Stimulated activated CD4-positive, alpha-beta T cell treated with anti-CD3 and anti-CD28 coated beads, Interleukin-15, amount 100 ng/mL, for 48 hours (primary cell): ENCODE measurements at places on chromosomes 1 and 21.

- no peak for DNase-seq
Measured at GRCh38 chr1:116697548-116698243, 30.2 kb upstream of the IGSF3 start.

DNA sequence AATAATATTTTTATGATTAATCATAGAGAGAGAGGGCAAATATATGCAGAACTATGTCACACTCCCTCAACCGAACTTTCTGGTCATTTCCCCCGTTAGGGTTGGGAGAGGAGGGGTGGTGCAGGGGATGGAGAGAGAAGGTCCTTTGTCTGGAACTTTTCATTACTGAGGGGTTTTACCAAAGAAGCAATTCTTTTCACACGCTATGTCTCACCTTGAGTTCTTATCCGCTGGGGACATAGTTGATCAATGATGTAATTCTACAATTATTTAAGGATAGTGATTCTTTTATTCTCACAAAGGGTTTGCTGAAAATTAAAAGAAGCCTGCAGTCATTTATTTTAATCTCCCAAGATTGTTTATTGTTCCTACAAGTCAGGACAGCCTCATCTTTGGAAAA is 98.3 kb upstream of the RUNX1 start:
- DNase-seq = no peak

- DNase-seq = no peak
Measured at GRCh38 chr1:202221911-202222909, 28.6 kb downstream of the LGR6 start.

DNA sequence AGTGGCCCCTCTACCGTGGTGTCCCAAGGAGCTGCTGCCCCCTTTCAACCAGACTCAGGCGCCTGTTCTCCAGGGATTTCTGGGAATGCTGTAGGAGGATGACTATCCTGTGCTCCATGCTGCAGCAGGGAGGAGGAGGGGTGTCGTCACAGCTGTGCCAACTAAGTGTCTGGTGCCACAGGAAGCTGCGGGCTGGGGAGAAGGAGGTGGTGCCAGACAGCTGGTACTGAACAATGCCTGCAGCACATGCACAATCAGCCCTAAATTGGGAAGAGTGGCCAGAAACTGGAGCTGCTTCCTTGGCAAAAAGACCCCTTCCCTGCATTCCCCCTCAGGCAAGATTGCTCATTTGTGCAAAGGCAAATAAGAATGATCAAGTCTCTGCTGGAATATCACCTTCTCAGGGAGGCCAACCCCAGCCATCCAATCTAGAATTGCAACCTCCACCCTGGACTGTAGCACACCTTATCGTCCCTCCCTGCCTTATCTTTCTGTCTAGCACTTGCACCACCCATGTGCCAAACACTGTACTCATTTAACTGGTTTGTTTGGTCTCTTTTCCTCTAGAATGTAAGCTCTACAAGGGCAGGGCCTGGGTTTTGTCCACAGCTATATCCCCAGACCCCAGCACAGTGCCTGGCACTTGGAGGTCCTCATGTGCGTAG is 33.3 kb downstream of the LAMB3 start:
- no peak for DNase-seq

- no peak for DNase-seq
Measured at GRCh38 chr1:213387380-213388015, 336.5 kb downstream of the RPS6KC1 start.

DNA sequence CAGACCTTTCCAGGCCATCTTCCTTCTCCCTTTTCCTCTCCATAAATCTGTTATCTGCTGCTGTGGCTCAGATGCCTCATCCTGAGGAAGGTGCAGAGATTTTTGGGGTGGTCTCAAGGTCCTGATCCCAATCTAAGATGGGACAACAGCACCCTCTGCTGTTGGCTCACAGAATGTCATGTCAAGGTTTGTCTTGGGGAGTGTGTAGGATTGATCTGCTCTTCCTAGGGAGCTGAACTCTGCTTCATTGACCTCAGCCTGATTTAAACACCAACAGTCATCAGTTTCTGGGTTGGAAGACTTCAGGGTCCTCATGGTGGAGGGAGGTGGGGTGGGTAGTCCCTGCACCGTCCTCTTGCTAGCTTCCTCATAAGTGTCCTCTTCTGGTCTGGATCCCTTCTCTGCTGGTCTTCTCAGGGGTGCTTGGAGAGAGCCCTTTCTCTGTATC is 62.8 kb upstream of the LAX1 start:
- DNase-seq = peak; percentile 16

- no peak for DNase-seq
Measured at GRCh38 chr1:230892018-230892491, 23.7 kb upstream of the C1orf198 start.

GRCh38 chr1:82478916-82479315 is 678.2 kb downstream of the ADGRL2 start:
- no peak for DNase-seq

DNA sequence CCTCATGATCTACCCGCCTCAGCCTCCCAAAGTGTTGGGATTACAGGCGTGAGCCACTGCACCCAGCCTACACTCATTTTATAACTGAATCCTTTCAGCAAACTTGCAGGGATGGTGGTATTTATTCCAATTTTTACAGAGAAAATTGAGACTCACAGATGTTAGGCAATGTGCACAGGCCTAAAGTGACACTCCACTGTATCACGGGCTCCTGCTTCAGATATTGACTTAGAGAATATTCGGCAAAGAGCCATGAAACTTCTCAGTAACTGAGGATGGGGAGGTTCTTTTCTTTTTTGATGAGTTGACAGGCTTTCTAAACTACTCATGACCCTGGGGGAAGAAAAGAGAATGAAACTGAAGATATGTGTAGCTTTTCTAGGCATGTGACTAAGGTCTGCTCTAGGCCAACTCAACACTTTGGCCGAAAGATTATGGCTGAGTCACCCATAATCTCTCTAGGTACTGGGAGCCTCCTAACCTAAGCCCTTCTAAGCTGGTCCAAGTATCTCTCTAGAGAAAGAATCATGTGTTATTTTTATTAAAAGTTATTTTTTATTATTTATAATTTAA is 19.9 kb upstream of the PTCH2 start:
- DNase-seq = no peak

GRCh38 chr1:114671011-114671938 is 1.4 kb upstream of the DENND2C start:
- no peak for DNase-seq

GRCh38 chr1:10674222-10674621 is 122.2 kb downstream of the CASZ1 start:
- no peak for DNase-seq

GRCh38 chr1:235074523-235075047 is 54.1 kb downstream of the TOMM20 start:
- peak; percentile 47 for DNase-seq

- DNase-seq = no peak
Measured at GRCh38 chr21:25559746-25560145, 47.5 kb downstream of the MRPL39 start.

- DNase-seq = no peak
Measured at GRCh38 chr1:41493626-41494350, 9.3 kb upstream of the EDN2 start.

DNA sequence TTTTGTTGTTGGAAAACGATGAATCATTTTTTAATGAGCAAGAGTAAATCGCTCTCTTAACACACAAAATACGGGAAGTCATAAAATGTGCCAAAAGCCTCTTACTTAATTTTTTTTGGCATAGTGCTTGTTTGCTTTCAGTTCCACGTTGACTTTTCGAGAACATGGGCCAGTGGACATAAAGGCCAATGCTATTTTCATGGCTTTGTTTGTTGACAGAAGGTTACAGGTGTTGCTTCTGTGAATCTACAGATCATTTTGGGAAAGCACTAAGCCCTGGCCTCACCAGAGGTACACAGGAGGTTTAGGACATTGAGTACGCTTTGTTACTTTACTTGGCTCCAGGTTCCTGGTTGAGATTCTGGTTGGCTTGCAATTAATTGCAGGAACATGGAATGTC is 199.4 kb upstream of the HMCN1 start:
- DNase-seq = no peak

GRCh38 chr21:27024301-27024700 is 57.4 kb upstream of the ADAMTS5 start:
- no peak for DNase-seq

- DNase-seq = no peak
Measured at GRCh38 chr1:110714374-110714995, 39.7 kb upstream of the KCNA3 start.

DNA sequence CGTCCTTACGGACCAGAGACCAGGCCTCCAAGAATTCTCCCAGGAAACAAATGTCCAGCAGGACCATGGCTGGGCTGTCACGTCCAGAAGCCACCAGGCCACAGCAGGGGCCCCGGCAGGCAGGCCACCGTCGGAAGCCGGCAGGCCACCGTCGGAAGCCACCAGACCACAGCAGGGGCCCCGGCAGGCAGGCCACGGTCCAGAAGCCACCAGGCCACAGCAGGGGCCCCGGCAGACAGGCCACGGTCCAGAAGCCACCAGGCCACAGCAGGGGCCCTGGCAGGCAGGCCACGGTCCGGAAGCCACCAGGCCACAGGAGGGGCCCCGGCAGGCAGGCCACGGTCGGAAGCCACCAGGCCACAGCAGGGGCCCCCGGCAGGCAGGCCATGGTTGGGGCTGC is 67.0 kb upstream of the PDE9A start:
- no peak for DNase-seq

DNA sequence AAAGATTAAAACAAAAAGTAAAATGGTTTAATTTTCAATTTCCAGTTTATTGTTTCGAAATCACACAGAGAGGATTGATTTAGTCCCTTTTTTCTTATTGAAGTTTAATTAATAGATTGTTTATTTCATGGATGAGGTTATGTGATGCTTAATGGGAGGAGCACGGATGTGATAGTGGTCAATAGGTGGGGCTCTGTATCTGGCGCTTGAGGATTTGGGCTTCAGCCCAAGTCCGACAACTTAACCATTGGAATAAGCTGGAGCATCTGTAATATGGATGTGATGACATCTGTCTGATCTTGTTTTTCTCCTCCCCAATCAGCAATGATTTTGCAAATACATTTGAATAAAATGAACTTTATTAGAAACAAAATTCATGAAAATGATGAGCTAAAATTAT is 169.2 kb downstream of the LYPLAL1 start:
- DNase-seq = no peak

GRCh38 chr1:206447422-206447765 is 22.9 kb upstream of the IKBKE start:
- DNase-seq = no peak

DNA sequence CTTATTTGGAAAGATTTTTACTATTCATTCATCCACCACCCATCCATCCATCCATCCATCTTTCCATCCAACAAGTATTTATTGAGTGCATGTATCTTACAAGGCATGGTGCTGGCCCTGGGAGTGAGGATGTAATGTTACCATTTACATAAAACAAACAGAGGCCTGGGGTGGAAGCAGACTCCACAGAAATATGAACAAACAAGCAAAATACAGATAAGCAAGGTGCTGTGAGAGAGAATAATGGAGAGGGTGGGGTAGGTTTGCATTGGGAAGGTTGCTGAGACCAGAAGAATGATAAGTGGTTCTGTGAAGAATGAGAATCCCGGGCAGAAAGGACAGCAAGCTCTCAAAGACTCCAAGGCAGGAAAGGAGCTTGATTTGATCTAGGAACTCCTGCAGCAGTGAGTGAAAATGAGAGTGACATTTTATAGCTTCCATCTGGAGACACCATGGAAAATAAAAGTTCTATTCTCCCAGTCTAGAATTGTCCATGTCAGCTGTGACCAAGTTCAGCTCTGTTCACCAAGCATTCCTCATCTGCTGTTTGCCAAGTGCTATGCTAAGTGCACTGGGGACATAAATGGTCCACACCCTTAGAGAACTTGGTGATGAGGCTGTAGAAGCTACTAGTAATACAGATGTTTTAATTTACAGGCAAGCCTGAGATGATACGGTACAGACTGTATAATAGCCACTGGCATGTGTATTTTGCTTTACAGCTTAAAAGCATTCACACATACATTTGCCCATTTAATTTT is 75.3 kb downstream of the PEX14 start:
- no peak for DNase-seq

DNA sequence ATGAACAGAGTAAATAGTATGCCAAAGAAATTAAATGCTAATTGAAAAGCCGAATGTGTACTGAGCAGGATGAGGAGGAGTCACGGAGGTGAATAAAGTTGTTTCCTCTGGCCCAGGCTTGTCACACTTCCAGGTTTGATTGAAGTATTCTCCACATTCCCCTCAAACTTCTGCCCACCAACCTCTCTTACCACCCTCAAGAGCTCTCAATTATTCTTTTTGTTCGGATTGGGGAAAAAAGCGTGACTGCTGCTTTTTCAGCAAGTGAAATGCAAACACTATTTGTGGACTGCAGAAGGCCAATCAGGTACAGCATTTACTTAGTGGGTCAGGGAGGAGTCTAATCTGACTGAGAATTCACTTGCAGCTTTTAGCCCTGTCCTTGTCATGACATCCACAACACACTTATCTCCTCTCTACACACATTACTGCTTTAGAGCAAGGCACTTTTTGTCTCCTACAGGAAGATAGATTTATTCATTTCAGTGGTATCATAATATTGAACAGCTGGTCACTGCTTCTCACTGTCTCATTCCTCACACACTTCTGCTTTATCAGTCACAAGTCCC is 375.6 kb upstream of the PRMT6 start:
- DNase-seq = no peak

DNA sequence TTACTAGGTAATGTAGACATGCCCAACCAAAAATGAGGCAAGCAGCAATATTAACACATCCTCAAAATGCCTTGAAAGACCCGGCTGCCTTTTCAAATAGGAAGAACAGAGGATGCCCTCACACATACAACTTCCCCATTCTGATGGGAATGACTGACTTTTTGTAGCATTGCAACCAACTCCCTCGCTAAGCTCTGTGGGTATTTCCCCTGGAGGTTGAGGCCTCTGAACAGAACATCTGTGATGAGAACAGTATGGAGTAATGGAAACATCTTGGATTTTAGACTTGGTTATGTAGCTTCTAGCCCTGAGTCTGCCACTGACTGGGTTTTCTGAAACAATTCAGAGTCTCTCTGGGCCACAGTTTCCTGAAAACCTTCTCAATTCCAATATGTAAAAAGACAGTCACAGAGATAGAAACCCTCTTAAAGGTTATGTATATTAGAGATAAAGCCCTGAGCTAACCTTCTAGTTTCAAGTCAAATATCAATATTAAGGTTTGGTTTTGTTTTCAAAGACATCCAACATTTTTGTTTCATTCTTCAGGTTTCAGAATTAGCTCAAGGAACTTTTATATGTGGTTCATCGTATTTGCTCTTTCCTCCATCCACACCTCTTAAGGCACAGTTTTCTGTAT is 311.5 kb downstream of the SETD4 start:
- no peak for DNase-seq

- no peak for DNase-seq
Measured at GRCh38 chr1:94951046-94951445, 24.1 kb upstream of the CNN3 start.

DNA sequence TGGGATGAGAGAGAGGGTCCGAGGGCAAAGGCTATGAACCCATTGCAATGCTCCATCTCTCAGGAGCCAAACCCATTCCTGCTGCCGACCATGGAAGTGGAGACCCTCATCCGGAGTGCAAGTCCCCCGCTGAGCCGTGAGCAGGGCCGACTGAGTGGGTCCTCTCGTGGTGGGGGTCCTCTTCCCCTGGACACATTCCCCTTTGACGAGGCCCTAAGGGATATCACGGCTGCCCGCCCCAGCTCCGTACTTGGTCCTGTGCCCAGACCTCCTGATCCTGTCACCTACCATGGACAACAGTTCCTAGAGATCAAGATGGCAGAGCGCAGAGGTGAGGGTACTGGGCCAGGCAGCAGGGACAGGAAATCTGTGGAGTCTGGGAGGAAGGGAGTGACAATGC is 11.0 kb downstream of the HYI start:
- no peak for DNase-seq

- no peak for DNase-seq
Measured at GRCh38 chr1:229452956-229453801, 19.3 kb upstream of the ACTA1 start.

GRCh38 chr1:234413990-234414389 is 40.7 kb downstream of the COA6 start:
- DNase-seq = no peak

- no peak for DNase-seq
Measured at GRCh38 chr1:225872075-225872430, 10.1 kb downstream of the TMEM63A start.
